ENCODE measurements at places on chromosomes 5 and 9.

DNA sequence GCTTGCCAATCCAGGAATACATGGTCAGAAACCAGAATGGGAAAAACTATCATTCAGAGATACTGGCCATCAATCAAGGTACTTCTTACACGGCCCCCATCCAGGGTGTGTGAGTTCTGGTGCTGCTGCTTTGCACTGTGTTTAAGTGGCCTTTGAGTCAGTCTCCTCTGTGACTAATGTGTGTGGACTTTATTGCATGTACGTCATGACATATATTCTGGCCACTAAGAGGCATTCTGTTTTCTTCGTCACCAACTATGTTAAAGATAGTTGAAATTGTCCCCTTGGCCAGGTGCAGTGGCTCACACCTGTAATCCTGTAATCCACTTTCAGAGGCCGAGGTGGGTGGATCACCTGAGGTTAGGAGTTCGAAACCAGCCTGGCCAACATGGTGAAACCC, 8.5 kb downstream of the EXOSC3 start:
- no peak for DNase-seq

GRCh38 chr5:2651116-2651515, 100.4 kb downstream of the IRX2 start:
- no peak for DNase-seq

- peak; percentile 40 for DNase-seq
These were observed 162.0 kb upstream of the S1PR3 start for GRCh38 chr9:88829276-88829675.

DNA sequence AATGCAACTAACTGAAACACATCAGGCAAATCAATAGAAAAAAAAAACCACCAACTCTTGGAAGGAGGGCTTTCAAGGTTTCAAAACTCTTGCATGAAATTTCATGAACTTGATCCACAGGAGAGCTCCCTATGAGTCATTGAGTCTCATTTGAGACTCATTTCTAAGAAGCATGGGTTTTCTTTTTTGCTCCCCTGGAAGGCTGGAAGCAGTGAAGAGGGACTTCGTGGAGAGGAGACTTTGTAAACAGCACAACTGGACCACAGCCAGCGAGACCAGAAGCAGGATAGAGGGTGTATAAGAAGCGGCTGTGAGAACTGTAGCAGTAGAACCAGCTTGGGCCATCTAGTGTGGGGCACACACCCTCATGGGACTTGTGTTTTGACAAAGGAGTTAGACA, 41.2 kb upstream of the RAPGEF1 start:
- no peak for DNase-seq

- no peak for DNase-seq
These were observed 23.8 kb downstream of the C5 start for GRCh38 chr9:121026260-121026691.

DNA sequence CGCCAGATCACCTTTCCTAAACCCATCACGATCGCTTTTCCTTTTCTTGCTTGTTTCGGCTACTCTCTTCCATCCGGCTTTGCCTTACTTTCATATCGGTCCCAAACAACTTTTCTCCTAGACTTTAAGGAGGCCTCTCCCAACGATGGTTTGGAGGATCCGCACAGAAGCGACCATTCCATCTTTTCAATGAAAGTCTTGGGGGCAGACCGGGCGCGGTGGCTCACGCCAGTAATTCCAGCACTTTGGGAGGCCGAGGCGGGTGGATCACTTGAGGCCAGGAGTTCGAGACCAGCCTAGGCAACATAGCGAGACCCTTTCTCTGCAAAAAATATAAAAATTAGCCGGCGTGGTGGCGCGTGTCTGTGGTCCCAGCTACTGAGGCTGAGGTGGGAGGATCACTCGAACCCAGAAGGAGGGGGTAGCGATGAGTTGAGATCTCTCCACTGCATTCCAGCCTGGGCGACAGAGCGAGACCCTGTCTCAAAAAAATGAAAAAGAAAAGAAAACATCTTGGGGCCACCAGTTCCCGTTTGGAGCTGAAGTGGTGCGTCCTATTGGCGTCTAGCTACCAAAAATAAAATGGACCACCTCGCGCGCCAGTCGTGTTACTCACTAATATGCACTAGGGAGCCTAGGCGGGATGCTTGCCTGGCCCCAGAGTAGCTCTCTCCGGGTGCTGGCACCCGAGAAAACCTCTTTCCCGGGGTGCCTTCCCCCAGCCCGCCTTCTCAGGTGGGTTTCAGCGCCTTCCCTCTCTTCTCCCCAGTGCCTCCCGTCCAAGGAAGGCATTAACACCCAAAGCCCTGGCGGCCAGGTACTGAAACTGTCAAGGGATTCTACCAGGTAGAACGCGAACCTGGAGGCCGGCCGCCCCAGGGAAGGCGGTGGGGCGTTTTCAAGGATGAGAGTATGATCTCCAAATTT, 800 bp upstream of the AP3B1 start:
- DNase-seq, result peak; percentile 51

- no peak for DNase-seq
These were observed 140.3 kb downstream of the MAT2B start for GRCh38 chr5:163645421-163646416.

DNA sequence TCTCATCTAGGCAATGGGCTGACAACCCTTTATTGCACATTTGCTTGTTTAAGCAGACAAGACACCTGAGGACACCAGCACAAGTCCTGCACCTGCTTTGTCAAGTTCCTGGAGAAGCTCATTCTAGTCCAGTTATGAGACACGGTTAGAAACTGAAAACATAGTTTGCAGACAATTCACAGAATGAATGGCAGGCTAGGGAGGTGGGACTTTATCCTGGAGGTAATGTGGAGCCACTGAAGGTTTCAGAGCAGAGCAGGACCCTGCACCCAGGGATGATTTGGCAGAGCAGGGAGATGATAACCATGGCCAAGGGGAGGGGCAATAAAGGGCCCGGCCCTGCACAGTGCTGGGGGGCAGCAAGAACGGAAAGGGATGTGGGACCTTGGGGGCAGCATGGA, 50.7 kb upstream of the SLC25A51 start:
- no peak for DNase-seq

GRCh38 chr9:110429453-110429852, 91.8 kb upstream of the TXNDC8 start:
- DNase-seq, result no peak

DNA sequence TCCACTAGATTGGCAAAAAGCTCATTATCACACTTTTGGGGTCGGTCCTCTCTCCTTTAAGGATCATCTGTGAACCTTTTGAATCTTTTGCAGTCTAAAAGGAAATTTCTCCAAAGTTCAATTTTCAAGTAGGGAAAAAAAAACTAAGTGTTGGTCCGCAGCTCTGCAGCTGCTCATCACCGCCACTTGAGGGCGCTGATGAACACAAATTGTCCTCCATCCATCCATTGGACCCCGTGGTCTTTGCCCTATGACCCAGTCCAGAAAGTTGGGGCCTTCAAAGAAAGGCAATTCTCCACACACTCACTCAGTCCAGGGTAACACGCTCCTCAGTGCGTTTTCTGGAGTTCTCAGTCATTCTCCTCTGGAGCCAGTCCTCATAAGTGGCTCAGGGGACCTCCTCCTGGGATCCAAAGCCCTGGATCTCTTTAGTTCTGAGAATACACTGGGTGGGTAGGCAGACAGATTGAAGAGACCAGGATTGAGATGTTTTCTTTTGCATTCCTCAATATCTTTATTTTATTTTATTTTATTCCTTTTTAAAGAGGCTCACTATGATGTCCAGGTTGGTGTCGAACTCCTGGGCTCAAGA, 63.6 kb upstream of the SLC28A3 start:
- DNase-seq, result no peak

GRCh38 chr5:168159425-168159824, 132.0 kb upstream of the WWC1 start:
- DNase-seq, result no peak

DNA sequence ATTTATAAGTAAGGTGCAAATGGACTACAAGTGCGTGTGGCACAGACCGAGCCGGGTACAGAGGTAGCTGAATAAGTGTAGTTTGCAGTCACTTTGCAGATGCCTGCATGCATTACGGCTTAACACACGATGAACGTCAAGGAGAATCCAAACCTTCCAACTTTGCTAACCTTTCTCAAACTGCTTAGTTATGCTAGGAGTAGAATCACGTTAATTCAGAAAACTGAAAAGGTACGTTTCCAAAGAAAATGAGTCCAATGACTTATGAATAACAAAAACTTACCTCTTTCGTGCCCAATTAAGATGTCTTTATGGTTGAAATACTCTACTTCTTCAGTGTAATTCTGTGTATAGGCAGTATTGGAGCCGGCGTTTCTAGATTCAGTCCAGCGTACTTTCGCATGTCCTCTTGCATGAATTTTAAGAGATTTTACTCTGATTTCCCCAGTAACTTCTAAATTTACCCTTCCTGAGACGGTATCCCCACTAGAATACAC, 539 bp downstream of the ARRDC3 start:
- peak; percentile 33 for DNase-seq

GRCh38 chr5:129760636-129761325, 12.9 kb downstream of the MINAR2 start:
- DNase-seq, result no peak

DNA sequence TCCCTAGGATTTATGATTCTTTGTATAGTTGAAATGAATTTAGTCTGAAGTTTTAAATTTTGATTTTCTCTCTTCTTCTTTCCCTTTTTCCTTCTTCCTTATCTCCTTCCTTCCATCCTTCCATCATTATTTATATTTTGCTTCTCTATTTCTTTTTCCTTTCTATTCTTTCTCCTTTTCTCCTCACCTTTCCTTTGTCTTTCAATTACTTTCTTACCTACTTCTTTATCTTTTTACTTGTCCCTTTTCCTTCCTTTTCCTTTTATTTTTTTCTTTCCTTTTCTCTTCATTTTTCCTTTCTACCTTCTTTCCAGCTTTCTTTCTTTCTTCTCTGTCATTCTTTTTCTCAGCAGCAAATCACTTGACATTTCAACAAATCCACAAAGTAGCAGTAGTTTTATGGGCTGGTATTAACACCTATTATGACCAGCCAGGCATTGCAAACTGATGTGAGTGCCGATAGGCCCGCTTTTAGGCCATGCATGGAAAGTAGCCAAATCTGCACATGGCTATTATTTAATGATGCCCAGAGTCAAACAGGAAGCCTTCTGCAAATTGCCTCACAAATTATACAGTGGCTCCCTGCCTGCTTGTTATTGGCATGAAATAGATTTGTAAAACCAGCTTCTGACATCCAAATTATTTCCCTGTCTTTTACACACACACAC, 37.1 kb upstream of the NR3C1 start:
- DNase-seq, result no peak

GRCh38 chr5:147613359-147613758, 103.5 kb upstream of the DPYSL3 start:
- no peak for DNase-seq

GRCh38 chr5:175778951-175779503, 92.4 kb upstream of the CPLX2 start:
- DNase-seq, result no peak

GRCh38 chr9:131620764-131621520, 75.6 kb downstream of the PRRT1B start:
- no peak for DNase-seq

- DNase-seq, result no peak
These were observed 49.4 kb downstream of the NEURL1B start for GRCh38 chr5:172690258-172691075.

DNA sequence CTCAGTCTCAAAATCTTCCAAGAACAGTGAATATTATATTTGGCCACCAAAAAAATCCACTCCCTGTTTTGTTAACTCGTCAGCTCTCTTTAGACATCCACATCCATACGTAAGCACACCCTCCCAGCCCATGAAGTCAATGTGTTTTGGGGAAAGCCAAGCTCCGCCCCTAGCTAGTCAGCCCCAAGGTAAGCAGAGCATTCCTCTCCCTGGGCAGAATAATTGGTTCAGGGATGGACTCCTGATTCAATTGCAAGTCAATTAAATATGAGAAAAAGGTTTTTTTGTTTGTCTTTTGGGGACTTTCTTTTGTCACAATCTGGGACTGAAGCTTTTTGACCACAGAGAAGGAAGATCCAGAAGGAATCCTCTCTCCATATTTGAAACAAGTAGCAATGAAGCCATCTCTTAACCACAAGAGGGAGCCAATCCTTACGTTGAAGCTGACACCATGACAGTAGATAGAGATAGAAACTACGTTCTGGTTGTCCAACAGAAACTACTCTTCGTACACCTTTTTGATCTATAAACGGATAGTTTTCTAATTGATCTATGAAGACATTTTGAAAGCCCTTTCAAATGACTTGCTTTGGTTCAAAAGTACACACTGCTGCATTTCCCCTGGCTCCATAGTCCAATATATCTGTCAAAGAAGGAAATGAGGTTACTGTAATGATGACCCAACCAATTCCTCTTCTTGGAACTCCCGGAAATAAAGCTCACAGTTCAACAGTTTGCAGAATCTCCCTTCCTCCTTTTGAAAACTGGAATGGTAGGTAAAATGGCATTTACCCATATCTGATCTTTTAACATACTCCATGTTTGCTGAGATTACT, 166.4 kb downstream of the TLE1 start:
- no peak for DNase-seq

All from stimulated activated CD4-positive, alpha-beta T cell treated with anti-CD3 and anti-CD28 coated beads, Interleukin-4, amount 100 ng/mL, for 24 hours (primary cell).